Activated naive CD4-positive, alpha-beta T cell treated with anti-CD3 and anti-CD28 coated beads, Interleukin-2, amount 50 U/mL, for 72 hours (primary cell): ENCODE measurements at places on chromosomes 6 and 20. TPM values are rescaled to one million over a fixed set of nuclear protein-coding genes. Genes with fewer than 3 reads are reported as not detected.

Gene CCN5
- not detected for total RNA-seq

Gene LPA
- total RNA-seq = not detected

Gene LRRC73
- 0.48 TPM for total RNA-seq

Gene ENPP5
- total RNA-seq = 0.21 TPM

Gene CLDN20
- not detected for total RNA-seq
